Activated CD4-positive, alpha-beta T cell treated with anti-CD3 and anti-CD28 coated beads for 36 hours (primary cell): ENCODE measurements at places on chromosomes 13 and 19.
A peak's percentile ranks its signal among the peaks of the same experiment; 100 is the strongest.

DNA sequence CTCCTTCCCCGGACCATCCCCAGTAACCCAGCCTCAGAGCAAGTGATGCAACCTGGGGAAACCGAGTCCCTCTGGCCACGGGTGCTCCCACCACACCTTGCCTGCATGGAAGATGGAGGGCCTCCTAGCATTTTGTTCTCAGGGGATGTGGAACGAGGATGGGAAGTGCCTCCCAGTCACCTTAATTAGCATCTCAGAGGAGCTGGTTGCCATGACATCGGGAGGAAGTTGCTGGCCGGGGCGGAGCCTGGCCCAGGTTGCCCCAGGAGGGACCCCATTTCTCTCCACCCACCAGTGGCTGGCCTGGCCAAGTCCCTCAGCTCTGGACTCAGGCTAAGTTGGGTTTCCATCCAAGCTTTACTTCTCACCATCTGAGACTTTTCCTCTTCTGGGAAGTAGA lies 24.1 kb upstream of the PTPRS start:
- DNase-seq = no peak

DNA sequence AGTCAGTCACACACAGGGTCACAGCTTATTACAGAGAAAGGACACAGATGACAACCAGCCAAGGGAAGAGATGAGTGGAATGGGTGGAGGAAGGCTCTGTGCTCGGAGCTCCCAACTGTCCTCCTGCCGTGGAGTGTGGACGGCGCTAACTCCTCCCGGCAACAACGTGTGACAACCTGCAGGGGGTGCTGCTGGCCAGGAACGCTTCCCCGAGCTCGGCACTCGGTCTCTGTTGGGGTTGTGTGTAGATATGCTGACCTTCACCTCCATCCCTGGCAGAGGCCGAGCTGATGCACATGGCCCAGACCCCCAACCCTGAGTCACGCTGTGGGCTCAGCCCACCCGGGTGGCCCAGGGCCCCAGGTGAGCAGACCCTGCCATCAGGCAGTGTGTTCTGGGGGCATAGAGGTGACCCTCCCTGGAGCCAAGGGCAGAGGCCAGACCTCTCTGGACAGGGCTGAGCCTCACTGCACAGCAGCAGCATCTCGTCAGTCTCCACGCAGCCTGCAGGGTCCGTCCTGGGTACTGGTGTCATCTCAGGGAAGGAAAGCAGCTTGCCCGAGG lies 14.1 kb downstream of the ZNF444 start:
- DNase-seq = peak; percentile 39

DNA sequence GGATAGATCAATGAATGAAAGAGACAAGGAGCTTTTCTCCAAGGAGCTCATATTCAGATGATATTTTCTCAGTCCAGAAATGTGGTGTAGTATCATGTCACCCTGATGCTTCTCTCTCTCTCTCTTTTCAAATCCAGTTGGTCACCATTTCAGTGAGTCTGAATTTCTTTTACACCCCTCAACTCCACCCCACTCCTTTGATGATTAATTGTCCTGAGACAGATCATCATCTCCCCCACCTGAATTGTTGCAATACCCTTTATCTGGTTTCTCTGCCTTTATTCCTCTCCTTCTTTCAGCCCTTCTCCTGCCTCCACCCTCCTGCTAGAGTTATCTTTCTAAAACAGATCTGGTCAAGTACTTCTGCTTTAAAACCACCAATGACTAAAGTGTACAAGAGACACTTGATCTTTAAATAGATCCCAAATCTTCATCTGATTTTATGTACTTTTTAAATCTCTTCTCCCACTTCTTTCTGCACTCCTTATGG lies 299.8 kb downstream of the KLF5 start:
- no peak for DNase-seq

DNA sequence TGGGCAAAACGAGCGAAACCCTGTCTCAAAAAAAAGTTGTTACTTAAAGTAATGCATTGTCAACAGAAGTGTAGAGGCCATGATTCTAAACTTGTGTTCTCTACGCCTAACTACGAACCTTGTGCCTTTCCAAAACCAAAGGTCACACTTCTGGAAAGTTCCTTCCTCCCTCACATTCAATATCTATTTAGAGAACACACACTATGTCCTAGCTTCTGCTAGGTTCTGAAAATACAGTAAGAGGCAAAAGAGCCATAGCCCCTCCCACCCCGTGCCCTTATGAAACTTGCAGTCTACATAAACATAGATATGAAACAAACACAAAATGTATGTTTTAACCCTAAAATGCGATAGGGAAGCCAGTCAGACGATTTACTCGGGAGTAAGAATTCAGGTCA lies 36.4 kb downstream of the RNF6 start:
- DNase-seq = no peak

DNA sequence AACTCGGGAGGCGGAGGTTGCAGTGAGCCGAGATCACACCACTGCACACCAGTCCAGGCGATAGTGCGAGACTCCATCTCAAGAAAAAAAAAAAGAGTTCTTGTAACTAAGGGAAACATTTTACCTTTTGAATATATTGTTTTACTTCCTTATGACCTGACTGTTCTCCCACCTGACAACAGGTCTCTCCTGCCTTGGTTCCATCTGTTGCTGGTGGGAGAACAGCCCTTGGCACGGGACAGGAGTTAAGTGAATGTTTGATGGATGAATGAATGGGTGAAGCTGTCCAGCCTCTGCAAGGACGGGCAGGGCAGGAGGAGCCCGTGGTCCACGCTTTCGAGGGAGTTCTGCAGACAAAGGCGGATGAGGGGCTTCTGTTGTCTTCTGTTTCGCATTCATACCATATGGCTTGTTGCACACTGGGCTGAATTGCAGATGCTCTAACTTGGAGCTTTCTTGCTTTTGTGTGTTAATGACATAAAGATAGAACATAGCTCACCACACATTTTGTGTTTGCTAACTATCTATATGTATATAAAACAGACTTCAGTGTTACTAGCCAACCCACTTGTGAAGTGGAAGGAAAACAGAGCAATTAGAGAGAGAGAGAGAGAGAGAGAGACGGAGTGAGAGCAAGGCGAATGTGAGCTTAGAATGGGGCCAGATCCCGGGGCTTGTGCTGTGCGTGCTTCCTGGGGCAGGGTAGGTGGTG lies 16.2 kb upstream of the CCNE1 start:
- DNase-seq = no peak

DNA sequence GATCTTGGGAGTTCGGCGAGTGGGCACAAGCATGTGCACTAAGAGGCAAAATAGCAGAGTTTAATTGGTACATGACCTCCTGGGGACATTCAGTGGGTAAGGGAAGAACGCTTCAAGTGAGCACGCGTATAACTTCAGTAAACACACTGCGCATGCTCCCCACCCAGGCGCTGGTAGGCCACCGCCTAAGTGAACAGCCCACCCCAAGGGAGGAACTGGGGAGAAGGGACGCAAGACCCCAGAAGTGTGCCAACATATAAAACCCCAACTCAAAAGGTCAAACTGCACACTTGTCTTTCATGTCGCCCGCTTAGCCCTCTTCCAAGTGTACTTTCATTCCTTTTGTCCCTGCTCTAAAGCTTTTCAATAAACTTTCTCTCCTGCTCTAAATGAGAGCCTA lies 10.5 kb upstream of the NTN5 start:
- peak; percentile 38 for DNase-seq

DNA sequence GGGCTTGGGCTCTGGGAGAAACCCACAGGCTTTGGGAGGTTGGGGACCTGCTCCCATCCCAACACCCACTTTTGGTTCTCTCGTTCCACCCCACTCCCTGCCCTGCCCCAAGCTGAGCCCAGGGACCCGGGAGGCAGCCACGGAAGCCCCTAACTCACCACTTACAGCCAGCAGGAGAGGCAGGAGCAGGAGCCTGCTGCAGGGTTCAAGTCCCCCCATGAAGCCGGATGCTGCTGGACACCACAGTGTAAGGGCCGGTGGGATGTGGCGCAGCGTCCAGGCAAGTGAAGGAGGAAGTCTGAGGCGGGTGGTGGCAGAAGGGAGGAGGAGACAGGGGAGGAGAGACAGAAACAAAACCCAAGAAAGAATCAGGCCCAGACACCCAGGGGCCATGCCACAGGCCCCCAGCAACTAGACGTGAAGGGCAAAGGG lies at the start of gene TYROBP:
TYROBP (minus strand) TSS at position 286 of the 432 bp plus-strand sequence; CDS start at position 219, 67 bp downstream.
- DNase-seq = no peak

DNA sequence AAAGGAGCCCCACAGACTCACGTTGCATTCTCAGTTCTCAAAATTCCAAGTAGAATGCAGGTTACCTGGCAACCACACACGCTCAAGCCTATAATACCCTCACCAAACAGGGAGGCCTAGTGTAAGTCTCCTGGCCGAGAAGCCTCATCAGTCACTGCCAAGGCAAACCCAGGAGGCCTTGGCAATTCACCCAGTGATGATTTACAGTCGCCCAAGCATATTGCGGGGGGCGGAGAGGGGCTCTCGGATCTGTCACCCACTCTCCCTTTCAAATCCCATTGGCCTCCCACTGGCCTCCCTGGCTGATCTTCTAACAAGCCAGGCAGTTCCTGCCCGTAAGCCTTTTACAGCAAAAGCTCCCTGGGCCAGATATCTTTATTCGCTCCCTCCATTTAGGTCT lies 1.1 kb downstream of the AKAP8L start:
- DNase-seq = no peak

- no peak for DNase-seq
Observed at GRCh38 chr13:114002771-114003321, 29.0 kb upstream of the C13orf46 start.

- DNase-seq = peak; percentile 27
Observed at GRCh38 chr19:45104658-45105349, 11.8 kb downstream of the PPP1R37 start.

GRCh38 chr19:46974181-46974580 lies 45.5 kb upstream of the NPAS1 start:
- DNase-seq = no peak

GRCh38 chr19:5772416-5772815 lies 12.1 kb downstream of the PRR22 start:
- DNase-seq = no peak

DNA sequence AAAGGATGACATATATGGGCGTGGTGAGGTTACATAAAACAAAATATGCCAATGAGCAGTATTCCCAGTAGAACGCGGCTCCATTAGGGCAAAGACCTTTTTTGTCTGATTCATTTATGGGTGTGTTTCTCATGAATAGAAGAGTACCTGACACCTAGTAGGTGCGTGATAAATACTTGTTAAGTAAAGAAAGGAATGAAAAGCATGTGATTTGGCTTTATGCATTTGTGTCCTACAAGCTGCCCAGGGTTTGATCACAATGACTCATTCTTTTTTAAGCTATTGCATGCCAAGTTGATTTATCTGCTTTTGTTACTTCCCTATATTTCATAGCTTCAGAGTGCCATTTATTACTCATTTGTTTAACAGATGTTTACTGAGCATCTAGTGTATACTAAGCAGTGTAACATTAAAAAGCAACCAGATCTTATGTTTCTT lies 19.1 kb upstream of the KCTD4 start:
- no peak for DNase-seq

GRCh38 chr19:50764409-50764808 lies 5.9 kb upstream of the GPR32 start:
- DNase-seq = no peak

- DNase-seq = no peak
Observed at GRCh38 chr13:53023246-53023645, 5.4 kb upstream of the OLFM4 start.

GRCh38 chr13:99760456-99760855 lies 211.1 kb downstream of the ZIC5 start:
- DNase-seq = no peak

DNA sequence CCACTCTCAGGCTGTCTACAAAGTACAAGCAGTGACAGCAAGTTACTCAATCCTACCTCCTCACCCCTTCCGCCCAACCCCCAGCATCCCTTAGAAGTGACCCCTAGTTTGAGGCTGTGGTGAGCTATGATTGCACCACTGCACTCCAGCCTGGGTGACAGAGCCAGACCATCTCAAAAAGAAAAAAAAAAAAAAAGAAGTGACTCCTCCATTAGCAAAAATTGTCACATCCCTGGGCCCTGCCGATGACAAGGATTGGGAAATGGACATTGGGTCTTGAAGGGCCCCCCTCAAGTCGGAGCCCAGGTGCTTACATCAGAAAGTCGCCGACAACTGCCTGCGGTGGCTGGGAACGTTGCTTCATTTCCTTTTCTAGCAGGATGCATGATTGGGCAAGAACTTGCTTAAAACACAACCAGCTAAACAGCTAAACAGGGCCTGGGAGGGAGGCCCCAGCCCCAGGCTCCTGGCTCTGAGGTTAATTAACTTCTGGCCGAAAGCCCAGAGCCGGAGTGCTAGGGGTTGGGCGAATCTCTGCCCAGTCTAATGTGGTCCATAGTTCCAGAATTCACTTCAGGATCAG lies 15.3 kb downstream of the RAB3D start:
- DNase-seq = peak; percentile 70

GRCh38 chr13:106302011-106302410 lies 233.5 kb downstream of the EFNB2 start:
- DNase-seq = no peak

DNA sequence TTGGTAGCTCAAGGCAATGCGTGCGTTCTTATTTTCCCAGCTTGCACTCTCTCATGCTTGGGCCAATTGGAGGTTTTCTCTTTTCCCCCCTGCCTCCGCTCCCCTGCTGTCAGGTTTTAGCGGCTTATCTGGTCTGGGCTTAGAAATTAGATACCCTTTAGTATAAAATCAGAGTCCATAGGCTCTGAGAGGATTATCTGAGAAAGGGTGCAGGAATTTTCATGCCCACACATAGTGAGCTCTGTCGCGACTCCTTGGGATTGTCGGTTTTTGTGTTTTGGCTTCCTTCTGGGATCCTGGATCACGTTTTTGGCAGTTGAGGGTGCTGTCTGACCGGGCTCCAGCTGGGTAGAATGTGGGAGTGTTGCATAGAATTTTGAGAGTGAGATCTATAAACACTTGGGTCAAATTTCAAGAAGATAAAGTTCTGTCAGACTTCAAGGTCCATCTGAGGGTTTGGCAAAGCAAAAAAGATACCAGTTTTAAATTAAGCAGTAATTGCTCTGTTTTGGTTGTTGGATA lies 12.4 kb downstream of the CHAF1A start:
- DNase-seq = no peak

GRCh38 chr19:18436671-18437490 lies 1.1 kb downstream of the ISYNA1 start:
- peak; percentile 80 for DNase-seq

DNA sequence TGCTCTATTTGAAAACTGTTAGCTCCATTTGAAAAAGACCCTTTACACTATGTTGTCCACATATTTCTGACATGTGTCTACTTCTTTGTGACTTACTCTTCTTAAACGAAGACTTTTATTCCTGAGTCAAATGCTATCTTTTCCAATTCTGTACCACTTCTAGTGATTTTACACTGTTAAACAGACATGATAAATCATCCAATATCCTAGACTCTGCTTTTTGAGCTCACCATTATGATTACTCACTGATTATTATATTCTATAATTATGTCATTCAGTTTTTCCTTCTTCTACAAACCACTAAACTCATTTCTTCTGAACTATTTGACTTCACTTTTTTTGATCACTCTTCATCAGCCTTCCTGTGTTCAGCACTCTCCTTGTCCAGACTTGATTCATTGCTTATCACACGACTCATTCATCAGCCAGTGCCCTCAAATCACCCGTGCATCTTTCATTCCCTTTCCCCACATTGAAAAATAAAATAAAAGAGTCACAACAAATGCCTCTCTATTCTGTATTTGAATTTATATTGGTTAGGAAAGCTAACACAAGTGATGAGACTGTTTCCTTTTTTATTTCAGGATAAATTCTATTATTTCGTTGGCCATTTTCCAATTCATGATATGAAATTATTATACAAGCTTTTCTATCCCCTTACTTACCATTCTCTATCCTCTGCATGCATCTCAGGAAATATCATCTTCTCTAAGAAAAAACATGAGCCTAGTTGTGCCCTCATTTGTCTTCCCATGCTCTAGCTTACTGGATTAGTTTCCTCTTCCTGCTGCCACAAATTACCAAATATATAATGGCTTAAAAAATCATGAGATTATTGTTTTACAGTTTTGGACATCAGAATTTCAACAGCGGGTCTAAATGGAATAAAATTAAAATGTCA lies 1482.1 kb upstream of the MIR17HG start:
- no peak for DNase-seq
